DMS79 (cell line): ENCODE measurements at places on chromosomes 12 and 14.

GRCh38 chr12:19867151-19867550, 427.9 kb downstream of the AEBP2 start:
- no peak for DNase-seq

DNA sequence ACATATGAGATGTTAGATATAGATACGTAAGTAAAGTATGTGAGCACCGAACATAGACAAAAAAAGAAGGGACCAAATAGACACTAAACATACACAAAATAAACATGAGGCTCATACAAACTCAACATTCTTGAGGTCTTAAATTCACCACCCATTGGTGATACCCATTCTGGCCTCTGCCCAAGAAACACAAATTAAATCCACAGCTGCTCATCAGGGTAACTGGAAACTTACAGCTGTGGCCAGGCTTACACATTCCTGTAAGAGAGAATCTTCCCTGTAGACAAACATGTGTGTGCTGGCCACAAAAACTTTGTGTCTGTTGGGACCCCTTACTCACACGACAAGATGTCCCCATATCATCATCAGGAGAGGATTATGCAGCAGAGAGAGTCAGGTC, 22.4 kb downstream of the MAGOHB start:
- DNase-seq, result no peak

GRCh38 chr12:114030451-114030850, 64.3 kb upstream of the RBM19 start:
- DNase-seq, result no peak

- no peak for DNase-seq
Observed at GRCh38 chr12:5328669-5329517, 103.0 kb upstream of the NTF3 start.

DNA sequence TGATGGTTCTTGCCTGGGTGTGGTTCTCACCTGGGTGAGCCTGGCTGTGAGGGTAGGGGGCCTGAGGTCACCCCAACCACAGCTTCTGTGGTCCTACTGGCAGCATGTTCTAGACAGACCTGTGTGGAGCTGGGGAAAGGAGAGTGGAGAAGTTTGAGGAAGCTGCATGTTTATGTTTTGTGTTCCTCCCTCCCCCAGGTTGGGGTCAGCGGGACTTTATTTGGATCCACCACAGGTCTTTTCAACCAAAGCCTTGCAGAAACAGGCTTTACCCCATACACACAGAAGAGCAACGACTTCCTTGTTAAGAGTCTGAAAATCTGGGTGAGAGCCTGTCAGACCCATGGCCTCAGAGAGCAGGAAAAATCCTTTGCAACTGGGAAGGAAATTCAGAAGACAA, 5.6 kb downstream of the CD9 start:
- no peak for DNase-seq

DNA sequence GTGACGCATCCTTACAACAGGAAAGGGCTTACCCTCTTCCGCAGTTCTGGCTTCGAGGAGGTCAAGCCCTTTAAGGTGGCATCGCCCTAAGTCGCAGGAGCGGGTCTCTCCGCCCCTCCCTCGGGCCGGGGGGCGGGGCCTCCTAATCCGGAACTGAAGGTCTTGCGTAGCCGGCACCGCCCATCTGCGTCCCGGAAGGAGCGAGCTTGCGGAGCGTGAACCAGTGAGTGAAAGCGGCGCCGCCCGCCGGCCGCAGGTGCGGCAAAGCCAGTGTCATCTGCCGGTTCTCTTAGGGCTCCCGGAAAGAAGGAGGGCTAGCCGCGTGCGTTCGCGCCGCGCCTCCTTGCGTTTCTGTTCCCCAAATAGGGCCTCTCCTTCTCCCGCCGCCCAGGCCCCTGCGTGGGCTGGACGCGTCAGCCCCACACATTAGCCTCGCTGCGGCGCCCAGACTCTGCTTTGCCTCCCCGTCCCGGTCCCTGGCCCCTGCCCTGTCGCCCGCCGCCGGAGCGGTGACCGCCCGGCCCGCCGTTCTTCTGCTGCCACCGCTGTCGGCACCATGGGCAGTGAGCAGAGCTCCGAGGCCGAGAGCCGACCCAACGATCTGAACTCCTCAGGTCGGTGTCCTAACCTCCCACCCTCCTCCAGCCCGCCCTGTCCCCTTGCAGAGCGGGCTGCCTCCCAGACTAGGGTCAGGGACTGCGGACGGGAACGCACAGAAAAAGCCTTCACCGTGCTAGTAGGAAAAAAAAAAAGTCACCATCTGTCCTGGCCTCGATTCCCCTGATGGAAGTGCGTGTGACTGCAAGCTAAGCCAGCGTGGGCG, at the start of gene BORCS5:
BORCS5 (plus strand) TSS at position 183 of the 823 bp plus-strand sequence; CDS start at position 557, 374 bp downstream.
- peak; percentile 92 for DNase-seq

GRCh38 chr12:101743724-101744472, 4.6 kb upstream of the SYCP3 start:
- DNase-seq, result no peak
